ENCODE measurements at places on chromosomes 13 and 19.
A peak's percentile ranks its signal among the peaks of the same experiment; 100 is the strongest.

- no peak for DNase-seq
These were observed 20.5 kb downstream of the EDNRB start for GRCh38 chr13:77898097-77898496.

GRCh38 chr19:17394891-17395415 is 957 bp upstream of the CCDC194 start:
- DNase-seq = peak; percentile 62

DNA sequence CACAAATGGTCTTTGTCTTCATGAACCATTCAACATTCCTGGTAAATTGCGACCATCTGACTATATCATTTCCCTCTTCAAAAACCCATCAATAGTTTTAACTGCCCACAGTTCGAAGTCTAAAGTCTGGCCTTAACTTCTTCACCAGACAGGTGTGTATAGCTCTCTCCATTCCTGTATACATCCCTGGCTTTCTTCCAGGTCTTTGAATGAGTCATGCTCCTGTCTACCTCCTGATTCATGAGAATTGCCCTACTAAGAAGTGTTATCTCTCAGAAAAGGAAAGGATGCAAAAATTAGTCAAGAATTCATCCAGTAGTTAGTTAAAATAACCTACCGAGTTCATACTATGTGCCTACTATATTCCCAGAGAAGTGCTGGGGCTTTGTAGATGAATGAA is 225.0 kb downstream of the TBC1D4 start:
- no peak for DNase-seq

GRCh38 chr13:112449545-112449930 is 73.4 kb downstream of the SPACA7 start:
- DNase-seq = no peak

GRCh38 chr13:100666124-100666523 is 8.5 kb downstream of the TMTC4 start:
- DNase-seq = no peak

GRCh38 chr13:74751739-74752138 is 617.5 kb upstream of the KLF12 start:
- DNase-seq = peak; percentile 62

GRCh38 chr19:5984600-5984999 is 6.7 kb upstream of the RANBP3 start:
- no peak for DNase-seq

DNA sequence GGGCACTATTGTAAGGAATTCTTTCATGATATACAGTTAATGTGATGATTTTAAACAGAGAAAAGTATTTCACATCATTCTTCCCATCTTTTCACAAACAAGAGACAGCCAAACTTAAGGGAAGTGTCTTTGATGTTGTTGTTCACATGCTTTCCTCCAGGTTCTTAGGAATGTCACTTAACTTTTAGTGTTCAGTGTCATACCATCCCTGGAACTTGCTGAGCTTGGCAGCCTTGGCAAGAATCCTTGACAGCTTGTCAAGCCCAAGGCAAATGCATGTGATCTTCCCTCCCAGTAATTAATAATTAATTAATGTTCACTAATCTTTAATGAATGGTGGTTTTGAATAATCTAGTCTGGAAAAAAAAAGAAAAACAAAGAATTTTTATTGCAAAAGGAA is 727.9 kb upstream of the PRR20A start:
- no peak for DNase-seq

DNA sequence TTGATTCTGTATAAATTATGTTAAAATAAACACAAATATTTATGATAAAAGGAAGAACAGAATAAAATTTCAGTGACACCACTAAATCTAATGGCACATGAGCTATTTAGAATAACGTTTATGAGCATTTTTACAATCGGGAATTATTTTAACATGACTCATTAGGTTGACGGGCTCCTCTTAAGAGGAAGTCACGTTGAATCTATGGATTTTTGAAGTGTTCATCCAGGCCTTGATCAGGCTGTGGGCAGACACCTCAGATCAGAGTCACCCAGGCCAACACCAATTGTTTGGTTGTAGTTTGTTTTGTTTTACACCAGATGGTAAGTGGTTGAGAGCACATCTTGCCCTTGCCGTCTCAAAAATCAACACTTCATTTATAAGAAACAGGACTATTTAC is 257.8 kb downstream of the FOXO1 start:
- DNase-seq = no peak

GRCh38 chr13:94317063-94317491 is 162.4 kb downstream of the DCT start:
- DNase-seq = no peak

- DNase-seq = no peak
These were observed 7.9 kb upstream of the WBP4 start for GRCh38 chr13:41053384-41053826.

DNA sequence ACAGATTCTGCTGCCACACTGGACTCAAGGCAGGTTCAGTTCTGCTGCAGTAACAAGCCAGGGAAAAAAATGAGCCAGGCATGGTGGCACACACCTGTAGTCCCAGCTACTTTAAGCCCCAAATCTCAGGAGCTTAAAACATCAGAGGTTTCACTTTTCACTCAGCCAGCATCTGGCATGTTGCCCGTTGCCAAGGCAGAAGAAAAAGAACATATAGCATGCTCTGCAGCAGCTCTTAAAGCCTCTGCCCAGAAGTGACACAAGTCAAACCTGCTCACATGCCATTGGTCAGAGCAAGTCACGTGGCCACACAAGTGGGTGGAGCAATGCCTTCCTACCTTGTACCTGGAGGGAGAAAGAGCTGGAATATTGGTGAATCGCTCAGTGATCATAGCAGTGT is 14.7 kb upstream of the ADGRE5 start:
- DNase-seq = peak; percentile 62

- no peak for DNase-seq
These were observed 102.0 kb downstream of the PCDH9 start for GRCh38 chr13:67128136-67128535.

DNA sequence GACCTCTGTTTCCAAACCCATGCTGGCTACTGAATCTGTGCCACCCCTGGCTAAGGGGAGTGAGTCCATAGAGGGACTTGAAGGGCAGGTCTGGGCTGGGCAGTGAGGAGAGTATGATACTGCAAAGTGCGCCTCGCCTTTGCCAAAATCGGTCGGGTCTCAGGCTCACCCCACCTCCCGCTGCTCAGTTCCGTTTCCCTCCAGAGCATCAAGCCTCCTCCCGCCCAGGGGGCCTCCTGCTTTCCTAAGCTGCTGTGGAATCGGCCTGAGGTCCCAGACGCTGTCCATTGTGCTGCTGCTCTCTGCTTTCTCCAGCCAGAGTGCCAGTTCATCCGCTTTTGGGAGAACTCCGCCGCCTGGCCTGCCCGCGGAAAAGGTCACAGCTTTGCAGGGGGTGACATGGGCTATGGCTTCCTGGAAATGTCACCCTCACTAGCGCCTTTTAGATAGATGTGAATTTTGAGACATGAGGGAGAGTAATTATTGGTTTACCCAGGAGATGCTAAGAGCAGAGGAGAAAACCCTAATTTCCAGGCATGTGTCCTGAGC is 1418.4 kb downstream of the UQCRFS1 start:
- no peak for DNase-seq

DNA sequence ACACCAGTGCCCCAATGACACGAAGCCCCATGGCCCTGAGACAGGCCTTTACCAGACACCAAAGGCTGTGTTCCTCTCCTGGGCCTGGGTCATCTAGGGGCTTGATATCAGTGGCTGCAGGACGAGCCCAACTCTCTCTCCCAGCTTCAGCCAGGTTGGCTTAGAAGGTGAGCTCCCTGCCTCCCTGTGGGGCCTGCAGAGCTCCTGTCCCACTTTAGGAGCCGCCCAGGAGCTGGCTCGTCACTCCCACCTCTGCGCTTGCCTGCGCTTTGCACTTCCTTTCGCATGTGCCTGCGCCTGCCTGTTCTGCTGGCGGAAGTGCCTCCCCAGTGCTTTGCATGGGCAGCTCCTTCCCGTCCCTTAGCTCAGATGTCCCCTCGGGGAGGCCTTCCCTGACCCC is 4.9 kb downstream of the CALM3 start:
- DNase-seq = no peak

DNA sequence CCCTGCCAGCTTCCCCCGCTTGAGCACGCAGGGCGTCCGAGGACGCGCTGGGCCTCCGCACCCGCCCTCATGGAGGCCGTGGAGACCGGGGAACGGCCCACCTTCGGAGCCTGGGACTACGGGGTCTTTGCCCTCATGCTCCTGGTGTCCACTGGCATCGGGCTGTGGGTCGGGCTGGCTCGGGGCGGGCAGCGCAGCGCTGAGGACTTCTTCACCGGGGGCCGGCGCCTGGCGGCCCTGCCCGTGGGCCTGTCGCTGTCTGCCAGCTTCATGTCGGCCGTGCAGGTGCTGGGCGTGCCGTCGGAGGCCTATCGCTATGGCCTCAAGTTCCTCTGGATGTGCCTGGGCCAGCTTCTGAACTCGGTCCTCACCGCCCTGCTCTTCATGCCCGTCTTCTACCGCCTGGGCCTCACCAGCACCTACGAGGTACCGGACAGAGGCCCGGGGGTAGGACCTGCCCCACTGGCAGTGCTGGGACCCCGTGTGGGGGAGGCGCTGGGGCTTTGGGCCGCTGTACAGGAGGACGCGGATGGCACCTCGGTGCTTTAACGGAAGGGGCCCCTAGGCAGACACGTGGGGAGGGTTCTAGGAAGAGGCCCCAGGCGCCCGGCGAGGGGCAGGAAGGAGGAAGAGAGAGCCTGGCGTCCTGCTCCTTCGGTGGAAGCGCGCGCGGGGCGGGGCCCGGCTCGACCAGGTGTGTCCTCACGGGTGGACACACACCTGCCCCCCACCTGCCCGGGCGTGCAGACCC is 681 bp downstream of the SLC5A5 start:
- no peak for DNase-seq
